ENCODE measurements at places on chromosomes 7 and 10.

DNA sequence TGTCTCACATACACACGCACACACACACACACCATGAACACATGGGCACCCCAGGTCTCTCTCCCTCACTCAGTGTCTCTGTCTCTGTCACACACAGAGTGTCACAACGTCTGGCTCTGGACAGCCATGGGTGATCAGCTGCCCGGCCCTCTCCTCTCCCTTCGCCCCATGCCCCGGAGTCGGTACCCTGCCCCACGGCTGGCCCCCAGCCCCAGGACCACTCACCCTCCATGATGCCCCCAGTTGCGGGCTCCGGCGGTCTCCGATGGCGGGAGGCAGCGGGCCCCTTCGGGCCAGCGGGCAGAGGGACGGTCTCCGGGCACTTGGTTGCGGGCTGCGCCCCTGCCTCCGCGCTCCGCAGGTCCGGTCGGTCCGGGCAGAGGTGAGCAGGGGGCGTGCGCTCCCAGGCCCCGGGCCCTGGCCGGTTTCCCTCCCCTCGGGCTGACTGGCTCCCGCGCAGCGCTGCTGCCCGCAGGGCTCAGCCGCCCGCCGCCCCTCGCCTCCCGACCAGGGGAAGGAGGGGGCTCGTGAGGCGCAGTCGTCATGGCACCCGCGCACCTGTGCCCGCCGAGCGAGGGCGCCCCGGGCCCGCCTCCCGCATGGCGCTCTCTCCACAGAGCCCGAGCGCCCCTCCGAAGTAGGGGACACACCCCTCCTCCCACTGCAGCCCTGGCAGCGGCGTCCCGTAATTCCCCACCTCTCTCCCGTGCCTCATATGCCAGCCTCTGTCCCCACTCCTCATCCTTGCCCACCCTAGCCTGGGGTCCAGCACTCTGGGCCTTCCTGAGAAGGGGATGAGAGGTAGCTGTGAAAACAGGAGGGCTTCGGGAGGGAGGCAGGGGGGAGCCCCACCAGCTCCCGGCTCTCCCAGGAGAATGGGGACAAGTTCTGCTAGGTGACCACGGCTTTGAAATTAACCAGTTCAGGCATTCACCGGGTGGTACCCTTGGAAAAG, at the start of gene NPFFR1:
NPFFR1 (minus strand) TSS at position 560 of the 955 bp plus-strand sequence; CDS start at position 232, 328 bp downstream.
- DNase-seq = no peak

DNA sequence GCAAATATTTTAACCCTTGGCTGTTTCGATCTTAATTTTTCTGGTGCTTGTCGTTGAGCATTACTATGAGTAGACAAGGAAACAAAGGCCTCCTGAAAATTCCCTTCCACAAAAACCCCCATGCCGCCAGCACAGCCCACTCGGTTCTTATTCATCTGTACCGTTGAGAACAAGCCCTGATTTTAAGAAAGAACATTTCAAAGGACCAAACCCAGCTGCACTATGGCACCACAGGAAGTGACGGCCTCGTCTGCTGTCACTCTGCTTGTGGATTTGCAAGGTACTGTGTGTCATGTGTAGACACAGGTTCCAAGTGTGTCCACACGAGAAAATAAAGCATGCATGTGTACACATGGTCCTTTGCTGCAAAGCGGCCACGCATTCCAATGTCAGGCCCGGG, 285.2 kb downstream of the DNAJB6 start:
- DNase-seq = no peak

DNA sequence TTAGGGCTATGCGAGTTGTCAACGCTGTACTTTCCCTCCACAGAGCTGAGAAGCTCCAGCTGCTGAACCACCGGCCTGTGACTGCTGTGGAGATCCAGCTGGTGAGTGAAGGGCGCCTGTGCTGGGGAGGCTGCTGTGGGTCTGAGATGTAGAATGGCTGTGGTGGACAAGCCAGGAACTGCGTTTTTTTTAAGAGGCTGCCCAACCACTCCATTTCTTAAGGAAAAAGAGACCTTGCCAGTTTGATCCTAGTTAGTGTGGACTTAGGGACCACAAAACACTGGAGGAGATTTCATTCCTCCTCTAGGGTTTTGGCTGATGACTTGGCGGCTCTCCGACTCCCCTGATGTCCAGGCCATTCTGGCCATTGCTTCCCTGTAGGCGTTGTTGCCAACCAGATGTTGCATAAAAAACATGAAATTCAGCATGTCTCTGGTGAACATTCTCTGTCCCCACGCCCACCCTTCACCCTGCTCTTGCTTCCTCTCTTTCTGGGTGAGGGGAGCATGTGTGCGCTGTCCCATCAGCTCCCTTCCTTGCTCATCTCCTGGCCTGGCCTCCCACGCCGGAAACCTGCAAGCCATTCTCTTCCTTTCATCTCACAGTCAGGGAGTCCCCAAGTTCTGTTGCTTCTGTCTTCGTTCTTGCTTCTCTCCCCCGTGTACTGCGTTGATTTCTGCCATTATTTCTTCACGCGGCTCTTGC, 30.9 kb downstream of the CRCP start:
- DNase-seq = no peak

- DNase-seq = no peak
These were observed 85.2 kb downstream of the ZRANB1 start for GRCh38 chr10:125026974-125027735.

DNA sequence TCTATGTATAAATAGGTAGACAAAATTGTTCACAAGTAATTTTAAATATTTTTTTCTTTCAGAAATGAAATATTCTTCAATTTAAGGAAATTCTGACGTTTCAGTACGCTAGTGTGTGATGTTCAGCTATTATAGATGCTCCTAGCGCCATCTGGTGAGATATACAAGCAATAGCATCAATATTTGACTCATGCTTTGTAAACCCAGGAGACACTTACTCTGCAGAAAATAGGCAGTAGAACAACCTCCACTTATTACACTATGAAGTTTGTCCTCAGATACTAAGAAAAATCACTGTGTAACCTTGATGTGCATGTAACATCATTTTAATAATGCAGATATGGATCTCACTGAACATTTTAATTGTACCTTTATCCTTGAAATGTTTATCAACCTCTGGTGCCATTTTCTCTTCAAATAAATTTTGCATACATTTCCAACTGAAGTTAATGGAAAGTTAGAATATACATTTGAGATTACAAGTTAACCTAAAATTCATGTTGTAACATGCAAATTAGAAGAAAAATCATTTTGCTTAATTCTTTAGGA, 151.5 kb upstream of the FAM3C start:
- DNase-seq = no peak

- DNase-seq = no peak
These were observed 96.1 kb downstream of the PAXIP1 start for GRCh38 chr7:154906736-154907355.

DNA sequence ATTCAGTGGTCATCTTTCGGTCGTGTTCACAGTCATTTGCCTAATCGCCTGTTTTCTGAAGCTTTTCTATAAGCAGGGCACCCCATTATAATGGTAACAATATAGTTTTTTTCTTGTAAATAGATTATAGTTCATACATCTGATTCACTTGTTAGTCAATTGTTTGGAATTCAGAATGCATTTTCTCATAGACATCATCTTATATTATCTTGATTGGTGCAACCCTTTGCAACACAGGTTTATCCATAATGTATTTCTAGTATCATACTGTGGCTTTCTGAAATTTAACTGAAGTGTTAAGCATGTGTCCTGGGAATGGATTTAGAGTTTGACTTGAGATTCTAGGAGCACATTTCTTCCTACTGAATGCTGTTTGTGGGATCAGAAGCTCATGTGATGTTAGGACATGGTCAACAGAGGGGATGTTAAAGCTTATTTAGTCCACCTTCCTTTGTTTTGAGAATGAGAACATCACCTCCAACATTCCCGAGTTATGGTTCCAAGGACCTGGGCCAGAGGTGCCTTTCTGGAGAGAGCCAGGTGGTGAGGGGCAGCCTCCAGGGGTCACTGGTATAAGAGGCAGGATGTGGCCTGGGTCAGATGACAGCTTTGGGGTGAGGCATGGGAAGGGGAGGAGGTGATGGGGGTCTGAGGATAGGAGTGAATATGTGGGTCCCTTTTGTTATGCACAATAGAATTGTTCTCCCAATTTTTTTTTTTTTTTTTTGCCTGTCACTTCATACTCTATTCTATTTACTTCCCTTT, 415.6 kb downstream of the EXOC4 start:
- DNase-seq = no peak

- DNase-seq = no peak
These were observed 22.7 kb downstream of the ZMIZ2 start for GRCh38 chr7:44771358-44771757.

DNA sequence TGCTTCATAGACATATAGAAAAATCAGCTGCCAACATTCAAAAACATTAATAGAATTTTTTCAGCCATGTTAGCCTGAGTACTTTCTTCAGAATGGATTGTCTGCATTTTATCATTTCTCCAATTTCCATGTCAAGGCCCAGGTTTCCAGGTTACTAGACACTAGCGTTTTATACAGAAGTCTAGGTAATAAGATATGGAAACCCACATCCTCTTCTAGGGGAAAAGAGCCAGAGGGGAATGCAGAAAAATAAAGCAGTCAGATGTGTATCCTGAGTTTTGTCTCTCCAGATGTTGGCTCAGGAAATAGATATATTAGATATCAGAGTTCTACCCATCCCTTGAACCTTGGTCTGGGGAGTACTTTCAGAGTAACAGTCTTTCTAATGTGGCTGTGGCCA, 20.4 kb downstream of the GIMAP4 start:
- no peak for DNase-seq

GRCh38 chr7:117011419-117012260, 58.3 kb downstream of the ST7 start:
- no peak for DNase-seq

DNA sequence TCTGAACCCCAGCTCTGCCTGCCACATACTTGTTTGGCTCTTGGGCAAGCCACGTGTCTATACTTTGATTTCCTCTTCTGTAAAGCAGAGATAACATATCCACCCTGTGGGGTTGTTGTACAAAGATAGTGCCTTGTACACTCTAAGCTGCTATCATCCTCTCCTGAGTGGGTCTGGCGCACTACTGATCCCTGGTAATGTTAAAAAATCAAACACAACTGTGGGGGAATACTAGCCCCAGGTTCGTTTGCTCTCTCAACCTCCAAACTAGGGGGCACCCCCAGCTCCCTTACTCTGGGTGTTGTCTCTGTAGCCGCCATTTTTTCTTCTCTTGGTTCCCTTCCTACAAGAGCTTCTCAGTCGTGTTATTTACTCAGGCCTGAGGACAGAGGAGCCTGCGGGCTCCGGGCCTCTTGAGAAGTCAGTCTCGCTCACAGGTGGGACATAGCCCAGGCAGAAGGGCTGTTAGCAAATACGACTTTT, 1.0 kb downstream of the POLM start:
- no peak for DNase-seq

DNA sequence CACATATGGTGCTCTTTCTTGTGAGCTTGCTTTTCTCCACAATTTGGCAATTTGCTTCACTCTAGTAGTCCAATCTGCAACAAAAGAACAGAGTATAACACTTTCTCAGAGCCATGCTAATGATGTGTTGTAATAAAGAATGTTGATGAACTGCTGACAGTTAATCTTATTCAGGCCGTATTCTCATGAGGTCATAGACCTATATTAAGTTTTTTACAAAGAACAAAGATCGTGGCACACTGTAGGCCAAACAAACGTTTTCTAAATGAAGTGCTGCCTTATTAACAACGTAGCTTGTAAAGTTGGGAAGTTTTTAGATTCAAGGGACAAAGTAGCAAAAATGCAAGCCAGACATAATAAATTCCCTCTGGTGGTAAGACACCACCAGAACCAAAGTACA, 160.1 kb downstream of the GALNT11 start:
- DNase-seq = no peak

- DNase-seq = no peak
These were observed 410.1 kb downstream of the SUGCT start for GRCh38 chr7:40544871-40545303.

DNA sequence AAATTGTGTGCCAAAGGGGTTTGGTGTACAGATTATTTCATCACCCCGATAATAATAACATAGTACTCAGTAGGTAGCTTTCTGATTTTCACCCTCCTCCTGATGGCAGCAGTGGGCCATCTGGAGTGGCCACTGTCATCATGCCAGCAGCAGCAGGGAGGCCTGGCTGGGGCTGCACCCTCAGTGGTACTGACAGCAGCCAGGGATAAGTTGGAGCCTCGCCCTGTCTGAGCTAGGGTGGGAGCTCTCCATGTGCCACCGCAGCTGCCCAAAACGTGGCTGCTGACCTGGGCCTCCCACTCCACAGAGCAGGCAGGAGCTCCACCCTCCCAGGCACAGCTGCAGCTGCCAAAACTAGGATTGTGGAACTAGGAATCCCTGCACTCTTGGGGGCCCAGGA, 700.8 kb upstream of the KCND2 start:
- no peak for DNase-seq
